ENCODE measurements at places on chromosomes 5 and 9.

DNA sequence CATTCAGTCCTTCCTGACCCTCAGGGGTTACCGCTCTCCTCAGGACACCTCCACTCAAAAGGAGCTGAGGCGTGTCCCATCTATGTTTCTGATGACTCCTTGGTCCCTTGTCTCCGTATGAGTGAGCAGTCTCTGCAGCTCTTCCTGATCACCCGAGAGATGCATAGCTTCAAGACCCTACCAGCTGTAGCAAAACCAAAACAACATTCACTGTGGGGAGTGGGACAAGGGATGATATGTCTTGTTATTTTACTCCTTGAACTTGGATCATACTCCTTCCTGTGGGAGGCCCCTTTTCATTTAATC, 14.4 kb downstream of the GLDC start:
- DNase-seq: no peak

GRCh38 chr5:2137444-2138050, 254.8 kb upstream of the IRX4 start:
- DNase-seq: no peak

DNA sequence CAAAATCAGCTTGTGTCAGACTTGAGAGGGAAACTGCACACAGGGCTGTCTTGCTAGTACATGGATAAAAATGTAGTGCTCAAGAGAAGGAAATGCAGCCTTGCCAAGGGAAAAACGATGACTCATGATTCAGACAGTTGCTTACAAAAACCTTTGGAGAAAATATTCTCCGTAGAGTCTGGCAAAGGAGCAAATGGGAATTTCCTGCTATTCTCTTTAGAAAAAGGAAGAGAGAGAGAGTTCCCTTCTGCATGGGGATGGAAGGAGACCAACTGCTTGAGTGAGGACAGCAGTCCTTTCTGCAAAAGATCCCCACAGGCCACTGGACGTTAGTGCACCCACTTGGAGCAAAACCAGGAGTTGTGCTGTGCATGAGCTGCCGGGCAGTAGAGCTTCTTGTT, 7.6 kb downstream of the IFNB1 start:
- no peak for DNase-seq

DNA sequence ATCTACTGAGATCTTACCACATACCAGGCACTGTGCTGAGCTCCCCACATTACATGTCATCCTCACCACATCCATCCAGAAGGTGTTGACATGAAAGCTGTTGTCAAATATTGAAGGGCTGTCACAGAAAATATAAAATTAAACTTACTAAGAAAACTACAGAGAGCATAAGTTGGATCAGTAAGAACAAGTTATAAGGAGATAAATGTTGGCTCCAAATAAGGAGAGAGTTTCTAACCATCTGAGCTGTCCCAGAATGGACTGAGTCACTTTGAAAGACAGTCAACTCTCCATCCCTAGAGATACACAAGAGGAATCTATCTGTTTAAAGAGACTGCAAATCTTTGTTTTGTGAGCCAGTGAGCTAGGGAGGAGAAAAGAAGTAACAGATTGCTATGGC, 169.8 kb downstream of the DRD1 start:
- no peak for DNase-seq

DNA sequence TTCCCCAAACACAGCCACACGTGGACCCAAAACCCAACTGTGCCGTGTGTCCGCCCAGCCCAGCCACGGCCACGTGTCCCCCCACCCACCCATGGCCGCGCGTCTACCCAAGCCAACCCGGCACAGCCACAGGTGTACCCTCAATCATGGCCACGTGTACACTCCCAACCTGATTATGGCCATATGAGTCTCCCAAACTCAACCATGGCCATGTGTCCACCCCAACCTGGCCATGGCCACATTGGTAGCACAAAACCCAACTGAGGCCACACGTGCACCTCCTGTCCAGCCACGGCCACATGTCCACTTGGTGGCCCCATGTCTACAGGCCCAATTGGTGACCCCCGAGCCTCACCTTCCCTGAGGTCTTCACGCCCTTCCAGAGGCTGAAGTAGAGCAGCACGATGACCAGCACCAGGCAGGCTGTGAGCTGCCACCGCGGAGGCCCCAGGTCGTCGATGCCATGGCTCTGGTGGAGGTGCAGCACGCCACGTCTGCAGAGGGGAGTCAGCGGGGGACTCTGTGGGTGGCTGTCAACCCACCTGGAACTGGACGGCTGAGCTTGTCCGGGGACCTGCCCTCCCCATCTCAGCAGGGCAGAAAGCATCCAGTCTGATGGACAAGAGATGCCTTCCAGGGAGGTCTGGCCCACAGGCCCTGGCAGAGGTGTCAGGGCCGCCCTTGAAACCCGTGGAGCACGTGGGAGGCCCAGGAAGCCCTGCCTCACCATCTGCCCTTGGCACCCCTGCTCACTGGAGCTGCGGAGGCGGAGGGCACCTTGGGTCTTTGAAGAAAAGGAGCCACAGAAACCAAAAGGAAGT, 23.5 kb downstream of the SLC6A3 start:
- no peak for DNase-seq

- no peak for DNase-seq
Measured at GRCh38 chr5:58490402-58491050, 709 bp upstream of the GAPT start.

DNA sequence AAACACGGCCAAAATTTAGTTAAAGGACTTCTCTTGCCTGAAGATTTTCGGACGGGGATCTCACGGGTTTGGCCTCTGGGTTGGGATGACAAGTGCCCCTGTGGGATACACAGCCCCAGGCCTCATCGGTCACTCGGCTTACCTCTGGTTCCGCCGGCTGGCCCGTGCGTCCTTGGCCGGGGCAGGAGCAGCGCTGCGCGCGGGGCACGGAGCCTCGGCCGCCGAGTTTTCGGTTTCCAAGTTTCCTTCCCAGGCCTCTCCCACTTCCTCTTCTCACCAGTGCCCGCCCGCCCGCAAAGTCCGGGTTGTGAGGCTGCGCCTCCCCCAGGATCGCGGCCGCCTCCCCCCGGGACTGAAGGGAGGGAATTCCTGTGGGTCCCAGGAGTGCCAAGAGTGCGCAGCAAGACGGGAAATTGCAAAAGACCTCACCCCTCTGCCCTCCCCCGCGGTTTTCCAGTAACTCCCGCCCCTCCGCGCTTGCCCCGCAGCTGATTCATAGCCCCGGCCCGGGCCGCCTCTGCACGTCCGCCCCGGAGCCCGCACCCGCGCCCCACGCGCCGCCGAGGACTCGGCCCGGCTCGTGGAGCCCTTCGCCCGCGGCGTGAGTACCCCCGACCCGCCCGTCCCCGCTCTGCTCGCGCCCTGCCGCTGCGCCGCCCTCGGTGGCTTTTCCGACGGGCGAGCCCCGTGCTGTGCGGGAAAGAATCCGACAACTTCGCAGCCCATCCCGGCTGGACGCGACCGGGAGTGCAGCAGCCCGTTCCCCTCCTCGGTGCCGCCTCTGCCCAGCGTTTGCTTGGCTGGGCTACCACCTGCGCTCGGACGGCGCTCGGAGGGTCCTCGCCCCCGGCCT, at the start of gene OSMR:
Gene OSMR, plus strand, starts transcription at position 487 of the 853 bp plus-strand sequence. CDS start 23,033 bp downstream, outside the sequence.
- DNase-seq: no peak

GRCh38 chr5:81925009-81925408, 46.8 kb upstream of the ATG10 start:
- no peak for DNase-seq

GRCh38 chr5:142339781-142340180, 15.0 kb upstream of the SPRY4 start:
- DNase-seq: no peak

GRCh38 chr5:15476977-15477376, 23.0 kb upstream of the FBXL7 start:
- DNase-seq: no peak

DNA sequence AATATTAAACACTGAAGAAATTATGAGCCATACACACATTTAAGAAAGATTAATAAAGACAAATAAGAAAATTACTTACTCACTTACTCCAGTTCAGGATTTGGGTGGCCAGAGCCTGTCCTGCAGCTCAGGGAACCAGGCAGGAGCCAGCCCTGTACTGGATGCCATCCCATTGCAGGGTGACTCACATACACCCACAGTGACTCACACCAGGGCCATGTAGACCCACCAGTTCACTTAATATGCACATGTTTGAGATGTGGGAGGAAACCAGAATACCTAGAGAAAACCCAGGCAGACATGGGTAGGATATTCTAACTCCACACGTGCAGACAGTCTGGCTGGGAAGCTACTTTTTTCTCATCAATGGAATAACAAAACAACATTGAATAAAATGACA, 49.6 kb upstream of the ADRB2 start:
- no peak for DNase-seq

- no peak for DNase-seq
Measured at GRCh38 chr9:86274821-86275643, 7.3 kb downstream of the ISCA1 start.

DNA sequence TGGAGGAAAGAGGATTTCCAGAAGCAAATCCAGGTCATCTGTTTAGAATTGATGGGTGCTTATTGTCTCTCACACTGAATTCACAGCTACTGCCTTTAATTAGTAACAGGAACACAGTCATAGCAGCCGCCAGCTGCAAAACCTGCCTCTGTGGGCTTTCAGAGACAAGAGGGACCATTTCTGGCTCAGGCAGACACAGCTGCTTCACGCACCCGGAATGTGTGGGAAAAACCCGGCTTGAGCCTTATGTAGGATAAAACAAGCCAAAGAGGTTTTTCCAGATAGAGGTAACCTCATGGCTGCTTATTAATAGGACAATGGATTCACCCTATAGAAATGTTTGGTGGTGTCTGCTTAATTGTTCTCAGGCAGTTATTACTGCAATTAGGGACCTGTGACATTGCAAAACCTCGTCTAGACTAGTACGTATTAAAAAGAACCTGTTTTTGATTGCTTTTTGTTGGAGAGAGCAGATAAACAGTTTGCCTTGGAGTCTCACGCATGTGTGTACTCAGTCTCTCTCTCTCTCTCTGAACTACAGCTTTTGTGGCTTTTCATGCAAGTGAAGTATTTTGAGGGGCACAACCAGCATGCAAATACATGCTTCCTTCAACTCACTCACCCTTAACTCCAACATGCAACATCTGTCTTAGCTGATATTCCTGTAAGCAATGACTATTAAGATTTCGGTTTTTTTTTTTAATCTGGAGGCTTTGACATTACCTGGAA, 302.7 kb downstream of the PLK2 start:
- DNase-seq: no peak
